ENCODE measurements at places on chromosomes 5 and 9.
A peak's percentile ranks its signal among the peaks of the same experiment; 100 is the strongest.

GRCh38 chr5:112371067-112371466 is 48.0 kb downstream of the EPB41L4A start:
- DNase-seq: no peak

GRCh38 chr5:139648205-139649081 is at the start of gene CXXC5:
Gene CXXC5, plus strand, starts transcription at chr5:139648349. Its CDS starts 32,175 bp downstream, at chr5:139680524.
- peak; percentile 90 for DNase-seq

DNA sequence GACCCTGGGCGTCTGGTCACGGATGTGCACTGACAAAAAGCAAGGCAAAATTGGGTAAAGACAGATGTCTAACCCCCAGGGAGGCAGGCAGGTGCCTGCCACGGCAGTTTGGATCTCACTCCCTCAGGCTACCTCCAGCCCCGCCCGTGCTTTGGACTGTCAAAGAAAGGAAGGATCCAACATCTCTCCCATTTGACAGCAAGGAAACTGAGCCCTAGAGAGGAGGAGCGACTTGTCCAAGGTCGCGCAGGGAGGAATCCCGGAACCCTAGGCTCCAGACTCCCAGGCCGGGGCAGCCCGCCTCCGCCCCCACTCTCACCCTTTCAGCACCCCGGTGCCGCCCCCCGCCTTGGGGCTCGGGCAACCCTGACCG is 376 bp downstream of the GOLGA1 start:
- no peak for DNase-seq

GRCh38 chr9:19967888-19968459 is 179.1 kb upstream of the SLC24A2 start:
- no peak for DNase-seq

- peak; percentile 16 for DNase-seq
Measured at GRCh38 chr9:127182901-127183746, 60.7 kb upstream of the ANGPTL2 start.

All from EH (cell line).